Stimulated activated CD8-positive, alpha-beta memory T cell treated with anti-CD3 and anti-CD28 coated beads, Interleukin-7, amount 100 ng/mL, for 4 hours (primary cell): ENCODE measurements at places on chromosomes 12 and 14.

DNA sequence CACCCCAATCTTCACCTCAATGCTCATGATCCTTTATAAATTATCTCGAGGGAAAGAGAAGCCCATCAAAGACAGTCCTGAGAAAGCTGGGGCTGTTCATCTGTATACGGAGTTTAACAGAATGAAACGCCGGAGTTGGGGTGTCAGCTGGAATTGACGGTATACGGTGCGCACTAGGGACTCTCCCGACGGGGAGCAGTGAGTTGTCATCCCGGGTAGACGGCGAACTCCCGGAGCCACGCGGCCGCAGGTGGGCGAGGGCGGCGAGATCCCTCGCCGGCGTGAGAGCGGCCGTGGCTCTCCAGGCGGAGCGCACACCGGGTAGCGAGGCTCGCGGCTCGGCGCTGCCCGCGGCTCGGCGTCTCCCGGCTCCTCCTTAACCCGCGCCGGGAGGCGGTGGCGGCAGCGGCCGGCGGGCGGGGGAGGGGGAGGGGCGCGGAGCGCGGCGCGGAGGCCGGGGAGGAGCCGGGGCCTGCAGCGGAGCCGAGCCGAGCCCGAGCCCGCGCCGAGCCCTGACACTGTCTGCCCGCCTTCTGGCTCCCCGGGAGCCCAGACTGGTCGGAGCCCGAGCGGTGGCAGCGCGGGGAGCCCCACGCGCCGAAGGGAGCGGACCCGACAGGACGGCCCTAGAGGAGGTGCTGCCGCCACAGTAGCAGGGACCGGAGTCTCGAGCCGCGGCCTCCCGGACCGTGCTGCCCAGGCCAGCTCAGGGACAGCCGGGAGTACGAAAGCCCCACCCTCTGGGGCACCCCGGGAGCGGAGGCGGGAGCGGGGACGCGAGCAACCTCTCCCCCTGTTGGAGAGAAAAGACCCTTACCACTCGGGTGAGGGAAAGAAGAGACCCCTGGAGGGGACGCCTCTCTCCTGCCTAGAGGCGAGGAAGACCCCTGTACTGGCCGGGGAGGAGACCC, at the start of gene FOXJ2:
Gene FOXJ2, plus strand, starts transcription at position 475 of the 911 bp plus-strand sequence. CDS start 7,117 bp downstream, outside the sequence.
- peak; percentile 40 for DNase-seq

GRCh38 chr14:89960914-89961313, 5.2 kb downstream of the TDP1 start:
- DNase-seq, result no peak

DNA sequence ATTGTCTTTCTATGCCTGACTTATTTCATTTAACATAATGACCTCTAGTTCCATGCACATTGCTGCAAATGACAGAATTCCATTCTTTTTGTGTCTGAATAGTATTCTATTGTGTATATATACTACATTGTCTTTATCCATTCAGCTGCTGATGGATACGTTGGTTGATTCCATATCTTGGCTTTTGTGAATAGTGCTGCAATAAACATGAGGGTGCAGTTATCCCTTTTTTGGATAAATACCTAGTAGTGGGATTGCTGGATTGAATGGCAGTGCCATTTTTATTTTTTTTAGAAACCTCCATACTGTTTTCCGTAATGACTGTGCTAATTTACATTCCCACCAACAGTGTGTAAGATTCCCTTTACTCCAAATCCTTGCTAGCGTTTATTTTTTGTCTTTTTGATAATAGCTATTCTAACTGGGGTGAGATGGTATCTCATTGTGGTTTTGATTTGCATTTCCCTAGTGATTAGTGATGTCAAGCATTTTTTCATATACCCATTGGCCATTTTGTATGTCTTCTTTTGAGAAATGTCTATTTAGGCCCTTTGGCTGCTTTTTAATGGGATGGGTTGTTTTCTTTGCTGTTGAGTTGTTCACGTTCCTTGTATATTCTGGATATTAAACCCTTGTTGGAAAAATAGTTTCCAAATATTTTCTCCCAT, 2.3 kb downstream of the OAS2 start:
- no peak for DNase-seq

DNA sequence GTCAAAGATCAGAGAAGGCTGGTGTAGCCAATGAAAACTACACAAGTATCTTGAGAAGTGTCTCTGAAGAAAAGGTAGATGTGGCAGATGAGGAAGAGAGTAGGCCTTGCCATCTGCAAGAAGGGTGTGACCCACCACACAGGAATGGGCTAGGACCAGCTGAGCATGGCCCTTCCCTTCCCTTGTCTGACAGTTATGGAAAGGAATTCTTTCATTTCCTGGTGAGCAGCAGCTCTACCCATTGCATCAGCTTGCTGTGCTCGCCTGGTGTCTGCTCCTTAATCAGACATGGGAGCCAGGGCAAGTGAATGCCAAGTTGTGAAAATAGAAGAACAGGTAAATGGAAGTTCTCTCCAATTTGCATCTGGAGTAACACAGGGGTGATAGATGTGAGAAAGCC, 145.2 kb upstream of the KRR1 start:
- no peak for DNase-seq

DNA sequence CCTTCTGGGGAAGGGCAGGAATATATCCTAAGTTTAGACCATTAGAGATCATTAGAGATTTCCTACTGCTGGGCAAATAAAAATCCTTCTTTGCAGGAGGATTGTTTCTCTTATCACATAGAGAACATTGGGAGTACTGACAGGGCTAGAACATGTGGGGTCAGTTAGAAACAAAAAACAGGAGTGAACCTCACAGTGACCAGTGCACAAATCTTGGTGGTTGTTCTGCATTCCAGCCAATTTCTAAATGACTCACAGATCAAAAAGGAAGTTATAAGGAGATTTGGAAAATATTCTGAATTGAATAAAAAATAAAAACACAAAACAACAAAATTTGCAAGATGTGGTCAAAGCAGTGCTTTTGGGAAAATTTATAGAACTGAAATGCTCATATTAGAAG, 118.8 kb downstream of the LLPH start:
- DNase-seq, result no peak

GRCh38 chr12:23830210-23830609, 119.3 kb downstream of the SOX5 start:
- DNase-seq, result no peak

- DNase-seq, result no peak
Measured at GRCh38 chr12:6234906-6235305, 34.7 kb downstream of the CD9 start.

DNA sequence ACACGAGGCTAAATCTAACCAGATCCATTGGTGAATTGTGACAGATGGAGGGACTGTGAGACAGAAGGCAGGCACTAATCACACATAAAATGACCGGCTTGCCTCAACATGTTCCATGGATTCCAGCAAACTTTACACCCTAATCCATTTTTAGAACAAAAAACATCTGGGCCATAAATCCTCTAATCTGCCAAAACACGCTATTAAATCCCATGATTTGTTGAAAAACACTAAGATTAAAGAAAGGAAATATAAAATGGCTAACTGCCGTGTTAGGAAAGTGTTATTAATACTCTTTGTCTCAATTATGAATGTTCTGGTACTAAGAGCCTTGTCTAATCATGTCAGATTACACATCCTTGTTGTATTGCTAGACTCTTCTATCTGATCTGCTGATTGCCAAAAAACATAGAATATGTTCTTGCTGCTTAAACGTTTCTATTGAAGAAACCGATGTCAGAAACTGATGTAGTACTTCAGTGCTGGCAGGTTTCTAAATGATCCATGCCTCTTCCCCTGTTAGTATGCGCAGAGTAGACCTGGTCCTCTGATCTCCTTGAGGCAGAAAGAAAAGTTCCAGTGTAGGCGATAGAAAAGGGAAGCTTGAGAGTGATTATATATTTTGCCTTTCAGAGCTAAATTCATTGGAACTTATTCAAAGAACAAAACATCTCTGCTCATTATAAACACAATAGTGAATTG, 384.9 kb downstream of the SOX5 start:
- no peak for DNase-seq

DNA sequence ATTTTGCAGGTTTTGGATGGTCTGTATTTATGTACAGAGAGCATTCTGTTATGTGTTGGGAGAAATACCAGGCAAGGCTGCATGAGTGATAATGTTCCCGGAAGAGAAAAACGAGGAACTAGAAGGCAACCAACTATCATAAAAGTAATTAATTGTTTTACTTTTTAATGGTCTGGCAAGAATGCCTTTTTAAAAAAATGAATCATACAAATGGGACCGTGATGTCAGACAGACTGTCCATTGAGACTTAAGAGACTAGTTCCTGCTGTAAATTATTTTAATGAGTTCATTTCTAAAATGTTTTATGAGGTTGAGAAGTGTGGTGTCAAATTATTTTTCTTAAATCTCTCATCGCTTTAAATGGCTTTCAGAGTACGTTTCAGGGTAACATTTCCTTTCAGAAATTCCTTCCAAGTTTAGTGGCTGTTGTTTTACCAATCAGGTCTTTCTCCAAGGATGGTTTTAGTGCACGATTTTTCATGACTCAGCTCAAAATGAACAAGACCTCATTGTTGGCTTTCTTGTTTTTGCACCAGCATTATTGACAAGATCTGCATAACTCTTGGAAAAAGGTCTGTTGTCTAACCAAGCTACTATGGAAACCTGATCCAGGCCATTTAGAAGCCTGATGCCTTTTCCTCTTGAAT, 86.1 kb upstream of the ARHGAP5 start:
- DNase-seq, result no peak

DNA sequence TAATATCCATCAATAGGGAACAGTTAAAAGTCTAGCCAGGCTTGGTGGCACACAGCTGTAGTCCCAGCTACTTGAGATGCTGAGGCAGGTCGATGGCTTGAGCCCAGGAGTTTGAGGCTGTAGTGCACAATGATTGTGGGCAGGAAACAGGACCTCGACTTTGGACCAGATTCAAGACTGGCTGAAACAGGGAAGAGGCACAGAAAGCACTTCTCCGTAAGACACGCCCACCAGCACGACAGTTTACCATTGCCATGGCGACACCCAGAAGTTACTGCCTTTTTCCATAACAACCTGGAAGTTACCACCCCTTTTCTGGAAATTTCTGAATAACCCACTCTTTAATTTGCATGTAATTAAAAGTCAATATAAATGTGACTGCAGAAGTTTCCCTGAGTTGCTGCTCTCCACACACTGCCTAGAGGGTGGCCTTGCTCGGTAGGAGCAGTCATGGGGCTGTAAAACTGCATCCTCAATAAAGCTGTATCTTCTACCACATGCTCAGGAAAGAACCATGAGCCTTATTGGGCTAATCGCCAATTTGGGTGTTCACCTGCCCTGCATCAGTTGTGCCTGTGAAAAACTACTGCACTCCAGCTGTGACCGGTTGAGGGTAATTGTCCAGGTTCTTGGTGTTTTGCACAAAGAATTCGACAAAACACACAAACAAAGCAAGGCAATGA, 4.6 kb upstream of the LRRC23 start:
- peak; percentile 33 for DNase-seq

- no peak for DNase-seq
Measured at GRCh38 chr14:95255013-95255412, 64.7 kb downstream of the CLMN start.

DNA sequence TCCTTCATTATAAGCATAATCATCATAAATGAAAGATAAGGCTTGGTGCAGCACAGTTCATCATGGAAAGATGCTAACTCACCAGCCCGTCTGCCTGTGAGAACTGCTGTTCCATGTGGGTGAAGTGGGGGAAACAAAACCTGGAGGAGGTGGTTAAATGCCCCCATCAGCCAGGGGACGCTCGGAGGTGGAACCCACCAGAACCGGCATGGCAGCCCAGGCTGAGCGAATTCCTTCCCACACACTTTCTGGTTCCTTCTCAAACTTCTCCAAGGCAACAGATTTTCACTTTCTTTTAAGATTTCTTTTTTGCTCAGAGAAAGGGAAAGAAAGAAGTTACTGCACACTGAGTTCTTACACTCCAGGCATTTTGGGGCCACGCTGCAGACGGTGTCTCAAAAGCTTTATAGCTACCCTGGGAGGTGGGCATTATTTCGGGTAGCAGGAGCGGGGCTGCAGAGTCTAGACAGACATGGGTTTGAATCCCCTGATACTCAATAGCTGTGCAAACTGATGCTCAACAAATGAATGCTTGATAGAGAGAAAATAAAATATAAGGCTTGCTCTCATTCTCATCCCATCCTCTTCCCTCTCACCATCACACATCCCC, 190.7 kb downstream of the BCL11B start:
- DNase-seq, result no peak

DNA sequence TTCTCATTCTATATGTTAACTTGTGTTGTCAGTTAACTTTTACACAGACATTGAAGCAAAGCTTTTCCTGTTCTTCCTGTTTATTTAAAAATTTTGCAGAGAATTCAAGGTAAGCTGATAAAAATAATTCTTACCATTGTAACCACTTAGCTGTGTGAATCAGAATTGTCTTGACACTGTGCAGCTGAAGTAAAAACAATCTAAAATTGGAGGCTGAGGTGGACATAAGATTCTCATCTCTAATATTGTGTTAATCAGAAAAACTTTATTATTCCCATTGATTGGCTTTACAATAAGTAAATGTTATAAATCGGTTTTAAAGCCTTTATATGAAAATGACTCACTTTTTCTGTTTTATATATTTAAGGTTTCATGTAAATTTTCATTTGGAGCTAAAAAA, 240.3 kb upstream of the PLEKHG7 start:
- DNase-seq, result no peak

- DNase-seq, result no peak
Measured at GRCh38 chr14:56002342-56002741, 115.9 kb upstream of the PELI2 start.

- no peak for DNase-seq
Measured at GRCh38 chr12:47293406-47293805, 213.6 kb upstream of the AMIGO2 start.

- no peak for DNase-seq
Measured at GRCh38 chr14:27845241-27845850, 921.2 kb upstream of the FOXG1 start.

- DNase-seq, result no peak
Measured at GRCh38 chr12:96359328-96359727, 40.9 kb downstream of the CDK17 start.

DNA sequence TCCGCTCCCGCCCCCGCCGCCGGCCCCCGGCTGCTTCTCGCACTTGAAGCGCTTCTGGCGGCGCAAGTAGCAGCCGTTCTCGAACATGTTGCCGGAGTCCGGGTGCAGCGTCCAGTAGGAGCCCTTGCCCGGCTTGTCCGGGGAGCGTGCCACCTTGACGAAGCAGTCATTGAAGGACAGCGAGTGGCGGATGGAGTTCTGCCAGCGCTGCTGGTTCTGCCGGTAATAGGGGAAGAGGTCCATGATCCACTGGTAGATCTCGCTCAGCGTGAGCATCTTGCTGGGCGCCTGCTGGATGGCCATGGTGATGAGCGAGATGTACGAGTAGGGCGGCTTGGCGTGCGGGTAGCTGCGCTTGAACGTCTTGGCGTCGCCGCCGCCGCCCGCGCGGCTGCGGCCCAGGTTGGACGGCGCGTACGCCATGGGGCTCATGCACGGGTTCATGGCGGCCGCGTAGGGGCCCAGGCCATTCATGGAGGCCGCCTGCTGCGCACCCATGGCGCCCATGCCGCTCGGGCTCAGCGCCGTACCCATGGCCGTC, 3.0 kb downstream of the FOXA1 start:
- no peak for DNase-seq

GRCh38 chr14:105682956-105683570, 156.7 kb downstream of the TMEM121 start:
- DNase-seq, result no peak

- no peak for DNase-seq
Measured at GRCh38 chr14:92633724-92634123, 114.7 kb downstream of the LGMN start.
